Fibroblast of the aortic adventitia (primary cell): ENCODE measurements at places on chromosomes 7 and 10. TPM values are rescaled to one million over a fixed set of nuclear protein-coding genes. Genes with fewer than 3 reads are reported as not detected.

The LFNG gene
- total RNA-seq = 0.72 and 2.3 TPM in 2 replicates

The CCZ1B gene
- total RNA-seq = 45.6 and 114 TPM in 2 replicates

The CYP26A1 gene
- total RNA-seq = not detected in 2 replicates

The ZNF736 gene
- 11.5 and 12.0 TPM in 2 replicates for total RNA-seq

The ABCF2 gene
- 18.8 and 50.9 TPM in 2 replicates for total RNA-seq

The ASB10 gene
- total RNA-seq = not detected in 2 replicates

The COL26A1 gene
- total RNA-seq = not detected in 2 replicates

The TRIM73 gene
- total RNA-seq = 0.18 and 1.6 TPM in 2 replicates

The PON1 gene
- total RNA-seq = not detected in 2 replicates

The INPP5F gene
- total RNA-seq = 14.1 and 22.2 TPM in 2 replicates

The SLC13A1 gene
- not detected in 2 replicates for total RNA-seq

The TBX20 gene
- total RNA-seq = 2.0 and 6.4 TPM in 2 replicates

The PNLIPRP3 gene
- not detected in 2 replicates for total RNA-seq

The GIMAP4 gene
- total RNA-seq = 0.18 and 1.3 TPM in 2 replicates

The UBTD1 gene
- total RNA-seq = 22.1 and 35.2 TPM in 2 replicates

The SMNDC1 gene
- 8.9 and 27.5 TPM in 2 replicates for total RNA-seq

The ZC3HAV1 gene
- 20.0 and 55.4 TPM in 2 replicates for total RNA-seq
